NCI-H1092 treated with DMSO at 0.1 percent for 48 hours (cell line): ENCODE measurements at places on chromosomes 13 and 19.

- DNase-seq: no peak
Measured at GRCh38 chr19:4386041-4386782, 14.1 kb downstream of the SH3GL1 start.

DNA sequence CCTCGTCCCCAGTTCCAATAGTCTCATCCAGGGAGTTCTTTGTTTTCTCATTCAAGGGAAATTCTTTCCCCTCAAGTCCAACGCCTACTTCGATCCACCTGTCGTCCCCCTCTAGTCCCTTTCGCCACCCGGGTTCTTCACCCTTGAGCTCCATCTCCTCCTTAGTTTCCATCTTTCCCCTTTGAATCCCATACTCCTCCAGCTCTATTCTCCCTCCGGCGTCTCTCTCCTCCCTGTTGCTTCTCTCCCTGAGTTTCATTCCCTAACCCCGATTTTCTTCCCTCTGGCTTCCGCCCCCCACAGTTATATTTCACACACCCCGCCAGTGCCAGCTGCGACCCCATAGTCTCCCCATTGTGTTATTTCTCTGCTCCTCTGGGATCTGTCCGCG lies 628 bp upstream of the SLC17A7 start:
- no peak for DNase-seq

- DNase-seq: no peak
Measured at GRCh38 chr19:45262570-45262969, 11.5 kb downstream of the MARK4 start.

DNA sequence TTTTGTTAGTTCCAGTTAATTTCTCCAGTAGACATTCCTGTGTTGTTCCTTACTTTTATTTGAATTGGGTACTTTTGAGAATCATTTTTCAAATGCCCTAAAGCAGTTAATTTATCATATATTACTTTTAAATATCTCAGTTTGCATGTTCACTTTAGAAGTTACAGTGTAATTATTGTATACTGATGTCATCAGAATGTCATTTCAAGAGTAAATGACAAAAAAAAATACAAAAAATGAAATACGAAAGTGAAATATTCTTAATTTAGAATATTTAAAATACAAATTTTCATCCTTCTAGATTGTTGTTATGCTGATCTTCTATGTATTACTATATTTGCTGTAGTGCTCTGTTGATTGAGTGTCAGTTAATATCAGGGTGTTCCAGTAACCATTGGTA lies 114.2 kb downstream of the PAN3 start:
- DNase-seq: no peak

DNA sequence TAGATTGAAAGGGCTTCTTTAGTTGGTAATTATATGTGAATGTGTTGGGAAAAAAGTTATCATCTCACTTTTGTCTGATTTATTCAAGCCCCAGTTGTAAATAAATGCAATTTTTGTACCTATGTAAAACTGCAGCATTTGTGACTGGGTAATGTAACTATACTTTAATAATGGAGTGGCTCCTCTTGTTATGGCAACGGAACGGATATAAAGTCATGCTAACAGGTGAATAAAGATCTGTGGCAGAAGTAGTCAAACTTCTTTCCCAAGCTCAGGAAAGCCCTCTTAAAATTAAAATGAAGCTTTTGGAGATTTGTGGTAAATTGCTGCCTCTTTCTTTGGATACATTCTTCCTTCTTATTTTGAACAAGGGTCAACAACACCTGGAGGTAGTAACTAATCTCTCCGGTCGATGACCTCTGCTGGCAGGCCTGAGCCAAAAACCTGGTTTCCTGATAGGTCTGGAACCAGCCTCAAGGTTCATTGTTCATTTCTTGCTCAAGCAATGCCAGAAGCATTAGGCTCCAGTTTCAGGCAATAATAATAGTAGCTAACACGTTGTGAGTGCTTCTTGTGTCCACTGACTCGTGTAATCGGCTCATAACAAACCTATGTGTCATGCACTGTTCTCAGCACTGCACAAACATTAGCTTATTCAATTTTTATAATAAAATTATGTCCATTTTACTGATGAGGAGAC lies 313.4 kb upstream of the DACH1 start:
- no peak for DNase-seq

GRCh38 chr13:107778094-107778493 lies 437.2 kb downstream of the LIG4 start:
- DNase-seq: no peak

GRCh38 chr13:20588529-20589110 lies 21.7 kb downstream of the IFT88 start:
- DNase-seq: no peak

- no peak for DNase-seq
Measured at GRCh38 chr13:32642316-32642715, 56.1 kb downstream of the PDS5B start.

DNA sequence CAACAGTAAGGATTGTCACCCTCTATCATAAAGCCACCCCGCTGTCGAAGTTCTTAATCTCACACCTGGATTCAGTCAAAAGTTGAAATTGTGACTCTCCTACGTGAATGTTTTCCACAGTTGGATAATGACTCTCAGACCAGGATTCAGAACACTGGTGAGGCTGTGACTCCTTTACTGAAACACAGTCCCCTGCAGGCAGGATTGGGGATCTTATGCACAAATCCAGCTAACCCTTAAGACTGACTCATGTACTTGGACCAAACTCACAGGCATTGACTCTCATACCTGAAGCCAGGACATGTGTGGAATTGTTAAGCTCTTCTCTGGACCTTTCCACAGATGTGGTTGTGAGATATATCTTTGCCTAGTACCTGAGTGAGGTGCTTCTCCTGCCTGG lies 46.8 kb downstream of the ZNF85 start:
- no peak for DNase-seq

GRCh38 chr19:23294141-23294540 lies 43.9 kb upstream of the ZNF724 start:
- DNase-seq: no peak

DNA sequence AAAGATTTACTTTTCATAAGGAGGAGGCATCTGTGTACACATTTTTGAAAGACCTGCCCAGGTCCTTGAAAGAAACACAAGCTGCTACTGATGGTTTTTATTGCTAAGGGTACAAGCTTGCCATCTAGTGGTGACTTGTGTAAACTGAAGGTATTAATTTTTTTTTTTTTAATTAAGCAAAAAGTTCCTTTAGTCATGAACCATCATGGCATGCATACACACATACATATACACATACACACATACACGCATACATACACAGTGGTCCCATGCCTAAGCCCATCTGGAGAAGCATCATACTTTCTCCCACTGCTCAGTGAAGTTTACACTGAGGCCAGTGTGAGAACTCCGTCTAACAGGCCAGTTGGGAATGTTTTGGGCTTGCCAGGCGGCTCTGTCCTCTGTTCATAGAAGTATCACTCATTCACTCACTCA lies 312.5 kb downstream of the DCLK1 start:
- DNase-seq: peak; percentile 41

- no peak for DNase-seq
Measured at GRCh38 chr19:12453495-12453894, 12.7 kb upstream of the ZNF443 start.

DNA sequence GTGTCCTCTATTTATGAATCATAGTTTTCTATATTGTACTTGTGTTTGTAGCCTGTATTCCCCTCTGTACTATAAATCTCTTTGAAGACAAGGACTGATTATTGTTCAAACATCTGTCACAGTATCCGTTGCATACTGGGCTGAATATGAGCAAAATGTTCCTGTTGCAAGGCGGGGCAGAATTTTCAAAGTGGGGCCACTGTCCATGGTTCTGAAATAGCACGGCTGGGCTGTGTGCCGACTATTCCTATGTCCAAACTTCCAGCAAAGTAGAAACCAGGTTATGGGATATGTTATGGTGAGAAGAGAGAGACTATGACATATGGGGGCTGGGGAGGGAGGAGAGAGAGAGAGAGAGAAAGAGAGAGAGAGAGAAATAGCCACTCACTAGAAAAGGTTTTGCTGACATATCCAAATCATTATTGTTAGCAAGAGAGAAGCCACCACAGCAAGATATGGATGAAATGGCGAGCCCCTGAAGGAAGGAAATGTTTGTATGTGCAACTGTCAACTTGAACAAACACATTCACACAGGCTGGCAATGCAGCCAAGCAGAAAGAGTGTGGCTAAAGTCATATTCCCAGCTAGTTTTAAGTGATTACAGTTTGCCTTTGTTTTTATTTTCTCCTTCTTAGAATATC lies 107.0 kb upstream of the GPR12 start:
- no peak for DNase-seq

DNA sequence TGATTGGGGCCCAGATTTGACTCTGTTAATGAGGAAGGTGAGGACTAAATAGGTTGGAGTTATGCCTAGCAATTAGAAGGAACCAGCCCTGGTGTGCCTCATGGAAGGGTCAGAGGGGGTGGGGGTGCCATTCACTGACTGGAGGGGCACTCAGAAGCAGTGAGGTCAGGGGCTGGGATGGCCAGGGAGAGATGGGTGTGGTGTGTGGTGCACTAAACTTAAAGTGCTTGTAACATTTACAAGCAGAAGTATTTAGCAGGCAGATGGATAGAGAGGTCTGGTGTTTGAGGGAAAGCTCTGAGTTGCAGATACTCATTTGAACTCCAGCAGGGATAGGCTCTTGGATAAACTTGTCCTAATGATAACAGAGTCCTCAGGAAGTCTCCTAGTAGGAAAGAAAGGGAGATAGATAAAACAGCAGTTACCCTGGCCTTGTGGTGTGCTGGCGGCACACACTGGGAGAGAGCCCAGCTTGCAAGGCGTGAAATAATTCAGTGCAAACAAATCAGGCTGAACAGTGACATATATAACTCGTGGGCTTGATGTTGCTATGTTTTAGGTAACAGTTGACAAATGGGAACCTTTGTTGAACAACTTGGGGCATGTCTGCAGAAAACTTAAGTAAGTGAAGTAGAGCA lies 20.0 kb upstream of the UPF3A start:
- DNase-seq: no peak

DNA sequence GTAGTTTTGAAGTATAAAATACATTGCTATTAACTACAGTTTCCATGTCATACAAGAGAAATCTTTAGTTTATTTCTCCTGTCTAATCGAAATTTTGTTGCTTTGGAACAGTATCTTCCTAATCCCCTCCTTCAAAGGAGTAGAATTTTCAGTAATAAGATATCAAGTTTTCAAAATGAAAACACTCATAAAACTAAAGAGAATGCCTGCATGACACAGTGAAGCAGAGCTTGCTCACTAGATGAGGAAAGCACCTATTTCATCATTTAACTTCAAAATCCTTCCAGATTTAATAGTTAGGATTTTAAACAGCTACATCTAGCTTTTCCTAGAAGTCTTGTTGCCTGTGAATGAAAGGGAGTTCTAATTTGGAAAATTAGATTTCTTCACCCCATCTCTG lies 80.8 kb downstream of the TNFSF11 start:
- no peak for DNase-seq

- no peak for DNase-seq
Measured at GRCh38 chr19:49061445-49061844, 3.2 kb downstream of the NTF4 start.

DNA sequence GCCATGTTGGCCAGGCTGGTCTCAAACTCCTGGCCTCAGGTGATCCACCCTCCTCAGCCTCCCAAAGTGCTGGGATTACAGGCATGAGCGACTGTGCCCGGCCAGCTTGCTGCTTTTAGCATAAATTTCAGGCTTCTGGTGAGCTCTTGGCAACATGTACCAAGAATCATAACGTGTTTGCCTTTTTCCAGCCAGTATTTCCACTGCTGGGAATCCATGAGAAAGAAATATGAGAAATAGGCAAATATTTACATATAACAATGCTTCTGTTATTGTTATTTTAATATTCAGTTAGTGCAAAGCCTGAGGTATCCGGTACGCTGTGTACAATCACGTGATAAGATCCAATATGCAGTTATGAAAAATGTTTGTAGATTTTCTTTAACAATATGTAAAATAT lies 29.2 kb upstream of the CERS4 start:
- DNase-seq: no peak

DNA sequence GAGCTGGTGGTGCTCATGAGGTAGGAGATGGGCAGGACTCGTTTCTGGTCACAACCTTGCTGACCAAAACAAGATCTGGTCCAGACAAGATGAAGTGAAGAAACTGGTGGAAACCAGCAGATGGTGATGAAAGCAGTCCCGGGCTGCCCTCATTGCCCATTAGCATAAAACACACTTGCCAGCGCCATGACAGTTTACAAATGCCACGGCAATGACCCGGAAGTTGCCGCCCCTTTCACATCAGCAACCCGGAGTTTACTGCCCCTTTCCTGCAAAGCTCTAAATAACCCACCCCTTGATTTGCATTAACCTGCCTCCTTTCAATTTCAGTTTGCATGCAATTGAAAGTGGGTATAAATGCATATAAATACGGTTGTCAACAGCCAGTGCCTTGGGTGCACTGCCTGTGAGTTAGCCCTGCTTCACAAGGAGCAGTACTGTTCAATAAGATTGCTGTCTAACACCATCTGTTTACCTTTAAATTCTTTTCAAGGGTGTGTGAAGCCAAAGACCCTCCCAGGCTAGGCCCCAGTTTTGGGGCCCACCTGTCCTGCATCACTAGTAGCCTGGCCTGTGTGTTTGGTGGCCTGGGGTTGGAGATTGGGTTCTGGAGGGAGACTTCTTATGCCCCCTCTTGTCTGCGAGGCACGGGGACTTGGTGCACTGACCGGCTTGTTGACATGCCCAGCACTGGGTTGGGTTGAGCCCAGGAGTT lies 38.8 kb downstream of the CHST8 start:
- DNase-seq: no peak

DNA sequence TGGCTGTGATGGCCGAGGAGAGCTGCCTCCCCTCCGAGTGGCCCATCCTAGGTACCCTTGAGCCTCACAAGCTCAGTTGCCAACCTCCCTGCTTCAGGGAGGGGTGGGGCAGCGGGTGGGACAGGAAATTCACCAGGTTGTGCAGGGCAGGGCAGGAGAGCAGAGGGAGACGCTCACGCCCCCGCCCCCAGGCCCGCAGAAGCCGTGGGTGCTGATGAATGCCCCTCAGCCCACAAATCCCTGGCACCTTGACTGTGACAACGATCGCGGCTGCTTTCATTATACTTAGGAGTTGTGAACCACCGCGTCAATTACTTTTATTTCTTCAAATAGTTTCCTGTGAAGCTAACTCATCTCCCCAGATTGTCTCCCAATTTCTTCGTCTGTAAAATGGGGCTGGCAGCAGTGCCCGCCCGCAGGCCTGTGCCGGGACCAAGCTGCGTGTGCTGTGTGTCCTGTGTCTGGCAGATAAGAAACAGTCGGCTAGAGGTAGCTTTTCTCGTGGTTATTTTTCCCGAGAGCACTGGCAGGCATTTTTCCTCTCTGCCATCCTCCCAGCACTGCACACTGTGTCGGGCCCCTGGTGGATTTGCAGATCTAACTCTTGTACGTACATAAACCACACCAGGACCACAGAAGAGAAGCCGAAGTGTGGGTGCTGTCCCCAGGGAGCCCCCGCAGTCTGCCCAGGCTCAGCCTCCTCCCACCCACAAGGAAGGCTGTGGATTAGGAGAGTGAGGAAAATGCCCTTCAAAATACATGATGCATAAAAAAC lies 7.9 kb upstream of the RASA3 start:
- no peak for DNase-seq

DNA sequence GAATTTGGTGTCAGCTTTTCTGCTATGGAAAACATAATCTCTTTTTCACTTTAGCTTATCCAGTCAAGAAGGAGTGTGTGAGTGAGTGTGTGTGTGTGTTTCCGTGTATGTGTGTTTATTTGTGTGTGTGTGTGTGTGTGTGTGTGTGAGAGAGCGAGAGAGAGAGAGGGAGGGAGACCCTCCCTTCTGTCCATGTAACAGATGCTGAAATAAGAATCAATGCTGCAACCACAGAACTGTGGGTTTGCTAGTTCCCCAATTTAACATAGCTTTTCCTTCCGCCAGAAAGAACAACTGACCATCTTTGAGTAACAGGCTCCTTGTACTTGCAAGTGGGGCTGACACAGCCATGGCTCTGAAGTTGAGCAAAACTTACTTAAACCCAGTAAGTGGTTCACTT lies 5.2 kb downstream of the LCP1 start:
- no peak for DNase-seq
